ENCODE measurements at places on chromosomes 6 and 20. TPM values are rescaled to one million over a fixed set of nuclear protein-coding genes. Genes with fewer than 3 reads are reported as not detected.

DNA sequence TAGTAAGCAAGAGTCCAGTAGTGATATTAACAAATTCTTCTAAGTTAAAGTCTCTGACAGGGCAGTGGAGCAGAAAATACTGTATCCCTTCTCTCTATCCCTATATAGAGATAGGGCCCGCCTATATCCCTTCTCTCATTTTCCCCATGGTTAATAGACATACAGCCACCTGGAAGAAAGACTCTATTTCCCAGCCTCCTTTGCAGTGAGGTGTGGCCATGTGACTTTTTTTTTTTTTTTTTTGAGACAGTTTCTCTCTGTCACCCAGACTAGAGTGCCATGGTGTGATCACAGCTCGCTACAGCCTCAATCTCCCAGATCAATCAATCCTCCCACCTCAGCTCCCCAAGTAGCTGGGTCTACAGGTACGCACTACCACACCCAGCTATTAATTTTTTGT lies 16.7 kb upstream of the CDK5RAP1 start:
- DNase-seq, result no peak

DNA sequence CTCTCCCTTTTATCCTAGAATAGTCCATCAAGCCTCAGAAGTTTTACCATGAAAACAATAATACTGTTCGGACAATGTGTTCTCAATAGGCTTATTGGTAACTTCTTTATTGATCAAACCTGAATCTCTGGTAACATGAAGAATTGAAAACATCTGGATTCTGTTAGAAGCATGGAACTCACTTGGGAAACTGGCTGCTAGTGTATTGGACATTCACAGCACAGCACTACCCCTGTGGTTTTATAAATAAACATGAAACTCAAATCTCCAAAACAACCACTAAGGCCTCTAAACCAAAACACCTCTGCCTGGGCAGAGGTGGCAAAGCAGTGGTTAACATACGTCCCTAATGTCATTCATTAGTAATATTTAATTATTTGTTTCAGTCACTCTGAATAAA lies 157.6 kb upstream of the KCNQ5 start:
- no peak for DNase-seq

DNA sequence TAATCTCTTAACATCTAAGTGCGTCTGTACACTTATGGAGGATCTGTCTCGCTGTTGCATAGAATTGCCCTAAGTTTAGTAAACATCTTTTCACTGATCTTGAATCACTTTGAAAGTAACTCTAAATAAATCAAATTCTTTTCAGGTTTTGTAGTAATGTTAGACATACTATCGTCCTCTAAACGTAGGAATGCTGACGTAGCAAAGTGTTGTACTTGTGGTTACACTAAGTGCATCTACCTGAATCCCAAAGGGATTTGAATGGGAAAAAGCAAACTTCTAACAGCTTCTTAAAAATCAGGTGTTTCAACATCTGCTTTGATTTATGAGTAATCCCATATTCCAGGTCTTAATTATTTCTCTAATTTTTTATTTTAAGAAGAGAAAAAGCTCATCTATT lies 49.8 kb downstream of the MAP7 start:
- no peak for DNase-seq

DNA sequence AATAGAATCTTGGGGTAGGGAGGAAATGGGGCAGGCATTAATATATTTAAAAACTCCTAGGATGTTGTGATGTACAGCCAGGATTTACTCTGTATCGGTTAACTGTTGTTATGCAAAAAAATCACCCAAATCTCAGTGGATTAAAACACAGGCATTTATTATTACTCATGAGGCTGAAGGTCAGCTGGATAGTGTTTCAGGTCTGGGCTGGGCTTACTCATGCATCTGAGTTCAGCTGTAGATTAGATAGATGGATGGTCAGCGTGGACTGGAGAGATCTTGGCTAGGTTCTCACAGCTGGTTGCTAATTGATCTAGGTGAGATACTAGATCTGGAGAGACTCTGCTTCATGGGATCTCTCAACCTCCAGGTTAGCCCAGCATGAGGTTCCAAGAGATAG lies 131.4 kb downstream of the BTBD3 start:
- no peak for DNase-seq

DNA sequence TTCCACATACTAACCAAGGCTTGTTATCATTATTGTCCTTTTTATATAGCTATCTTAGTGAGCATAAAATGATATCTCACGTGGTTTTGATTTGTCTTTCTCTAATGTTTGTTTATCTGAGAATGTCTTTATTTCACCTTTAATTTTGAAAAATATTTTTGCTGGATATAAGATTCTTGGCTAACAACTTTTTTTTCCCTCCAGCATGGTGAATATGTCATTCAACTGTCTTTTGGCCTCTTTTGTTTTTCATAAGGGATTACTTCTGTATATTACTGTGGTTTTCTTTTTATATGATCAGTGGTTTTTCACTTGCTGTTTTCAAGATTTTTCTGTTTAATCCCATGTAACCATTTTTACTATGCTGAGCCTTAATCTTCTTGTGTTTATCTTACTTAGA lies 141.0 kb downstream of the GRM1 start:
- DNase-seq, result no peak

DNA sequence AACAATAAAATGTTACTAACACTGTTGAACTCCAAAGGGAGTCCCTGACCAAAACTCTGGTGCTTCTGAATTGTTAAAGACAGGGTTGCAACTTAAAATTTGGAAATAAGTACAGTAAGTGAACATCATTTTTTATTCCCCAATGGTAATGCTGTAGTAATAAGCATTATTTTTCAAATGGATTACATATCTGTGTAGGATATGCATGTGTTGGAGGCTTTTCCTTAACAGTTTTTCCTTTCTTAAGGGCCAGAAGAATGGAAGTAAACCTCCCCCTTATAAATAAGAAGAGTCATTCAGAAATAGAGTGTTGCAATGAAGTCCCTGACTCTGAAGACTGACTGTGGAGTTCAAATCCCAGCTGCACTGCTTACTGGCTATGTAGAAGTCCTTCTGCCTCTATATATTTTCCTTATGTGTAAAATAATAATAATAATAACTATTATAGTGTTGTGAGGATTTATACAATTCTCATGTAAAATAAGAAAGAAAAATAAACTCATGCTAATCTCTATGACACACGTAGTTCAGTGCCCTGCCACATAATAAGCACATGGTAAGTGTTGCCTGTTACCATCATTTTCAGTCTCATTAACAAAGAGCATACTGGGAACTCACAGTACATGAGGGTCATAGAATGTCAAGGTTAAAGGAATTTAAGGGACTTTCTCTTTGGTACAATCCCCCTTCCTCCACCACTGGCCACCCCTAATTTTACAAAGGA lies 129.8 kb upstream of the SMLR1 start:
- DNase-seq, result no peak

DNA sequence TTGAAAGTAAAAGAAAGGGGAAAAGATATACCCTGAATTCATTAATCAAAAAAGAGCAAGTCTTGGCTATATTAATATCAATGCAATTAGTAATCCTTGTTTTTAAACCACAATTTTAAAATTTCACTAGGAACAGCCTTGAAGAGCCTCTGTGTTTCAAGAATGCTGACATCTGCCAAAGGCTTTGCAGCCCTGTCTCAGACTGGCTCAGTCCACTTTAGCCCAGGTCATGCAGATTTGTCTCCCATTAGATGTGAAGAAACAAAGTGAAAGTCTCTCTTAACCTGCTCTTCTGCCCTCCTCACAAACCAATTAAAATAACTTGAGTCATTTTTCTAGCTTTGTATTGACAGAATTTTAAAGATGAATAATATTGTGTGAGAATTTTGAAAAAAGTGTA lies 102.7 kb upstream of the CARMIL1 start:
- no peak for DNase-seq

- no peak for DNase-seq
Observed at GRCh38 chr6:163290545-163291274, 123.8 kb upstream of the QKI start.

- peak; percentile 72 for DNase-seq
Observed at GRCh38 chr20:2469991-2470422, 582 bp downstream of the SNRPB start.

DNA sequence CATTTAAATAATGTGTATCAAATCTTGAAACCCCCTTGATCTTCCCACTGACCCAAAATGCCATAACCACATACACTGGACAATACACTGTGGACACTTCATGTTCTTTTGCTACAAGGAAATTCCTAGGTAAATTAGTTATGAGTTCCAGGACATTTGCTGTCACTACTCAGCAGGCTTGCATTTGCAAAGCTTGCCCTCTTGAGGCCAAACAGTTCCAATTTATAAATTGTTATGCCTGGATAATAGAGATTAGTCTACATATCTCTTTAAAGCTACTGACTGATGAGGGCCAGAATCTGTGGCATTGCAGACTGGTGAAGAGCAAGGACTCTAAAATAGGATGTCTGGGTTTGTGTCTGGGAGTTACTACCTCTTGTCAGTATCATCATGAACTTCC lies 17.4 kb upstream of the RAB32 start:
- DNase-seq, result no peak

DNA sequence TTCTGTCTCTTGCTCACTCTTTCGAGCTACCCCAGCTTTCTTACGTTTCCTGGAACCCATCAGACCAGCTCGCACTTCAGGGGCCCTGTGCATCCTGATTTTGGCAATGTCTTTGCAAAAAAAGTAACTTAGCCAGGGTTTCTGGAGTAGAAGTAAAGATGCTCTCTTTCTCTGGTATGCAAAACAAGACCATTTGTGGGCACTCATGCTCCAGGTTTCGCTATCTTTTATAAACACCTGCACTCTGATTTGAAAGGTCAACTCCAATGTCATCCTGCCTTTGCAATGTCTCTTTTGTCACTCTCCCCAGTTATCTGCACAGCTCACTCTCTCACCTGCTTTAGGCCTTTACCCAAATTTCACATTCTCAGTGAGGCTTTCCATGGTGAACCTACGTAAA lies 869.1 kb downstream of the QKI start:
- DNase-seq, result no peak

GRCh38 chr20:23298155-23298554 lies 52.4 kb upstream of the NXT1 start:
- no peak for DNase-seq

DNA sequence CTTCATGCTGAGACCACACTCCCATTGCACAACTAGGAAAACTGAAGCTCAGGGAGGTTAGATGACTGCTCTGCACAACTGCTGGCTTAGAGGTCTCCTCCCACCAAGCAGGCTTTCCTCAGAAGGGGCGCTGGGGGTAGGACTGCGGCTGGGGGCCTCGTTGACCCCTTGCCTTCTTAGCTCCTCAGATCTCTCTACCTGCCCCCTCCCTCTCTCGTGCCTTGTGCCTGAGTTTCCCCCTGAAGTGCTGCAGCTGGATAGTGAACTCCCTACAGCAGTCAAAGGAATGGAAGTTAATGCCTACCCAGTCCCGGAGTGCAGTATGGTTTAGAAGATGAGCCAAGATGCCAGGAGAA lies 149.8 kb downstream of the GRM4 start:
- DNase-seq, result no peak

DNA sequence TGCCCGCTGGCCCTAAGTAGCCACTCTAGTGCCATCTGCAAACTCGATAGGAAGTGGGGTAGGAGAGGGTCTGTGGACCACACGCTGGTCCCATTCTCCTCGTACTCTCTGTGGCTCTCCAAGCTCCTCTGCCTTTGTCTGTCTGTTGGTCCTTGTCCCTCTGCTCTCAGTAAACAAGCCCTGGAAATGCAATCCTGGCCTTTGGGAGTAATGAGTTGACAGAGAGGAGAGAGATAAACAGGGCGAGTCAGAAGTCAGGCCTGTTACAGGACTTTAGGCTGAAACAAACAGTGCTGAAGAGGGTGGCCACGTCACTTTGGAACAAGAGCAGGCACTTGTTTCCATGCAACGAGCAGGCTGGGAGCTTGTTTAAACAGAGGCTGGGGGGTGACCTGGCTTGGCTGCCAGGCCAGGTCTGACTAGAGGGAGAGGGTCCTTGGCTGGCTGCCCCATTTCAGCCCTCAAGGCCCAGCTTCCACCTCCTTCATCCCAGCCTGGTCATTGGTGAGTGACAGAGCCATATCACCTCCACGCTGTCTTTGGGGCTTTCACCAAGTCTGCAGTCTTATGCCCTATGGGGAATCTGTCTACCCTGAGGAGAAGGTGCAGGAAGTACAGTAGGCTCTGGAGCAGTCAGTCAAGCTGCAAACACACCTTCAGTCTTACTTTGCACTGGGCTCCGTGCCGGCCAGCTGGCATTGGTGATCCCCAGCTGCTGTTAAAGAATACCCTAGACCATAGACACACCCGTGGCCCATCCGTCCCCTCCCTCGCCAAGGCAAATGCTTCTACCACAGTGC lies 22.6 kb downstream of the FOXP4 start:
- no peak for DNase-seq

DNA sequence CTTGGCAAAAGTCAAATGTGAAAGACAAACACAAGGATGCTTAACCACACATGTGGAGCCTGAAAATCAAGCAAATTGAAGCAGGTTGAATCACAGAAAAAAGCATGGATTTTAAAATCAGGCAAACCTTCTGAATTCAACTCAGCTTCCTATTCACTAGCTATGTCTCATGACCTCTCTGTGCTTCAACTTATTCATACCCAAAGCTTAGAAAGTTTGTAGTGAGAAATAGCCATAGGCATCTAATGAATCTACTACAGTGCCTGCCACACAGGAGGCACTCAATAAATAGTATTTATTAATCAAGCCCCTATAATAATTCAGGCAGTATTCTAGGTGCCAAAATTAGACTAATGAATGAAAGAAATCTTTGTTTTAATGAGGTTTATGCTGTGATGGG lies 112.2 kb upstream of the TNFAIP3 start:
- DNase-seq, result no peak

- no peak for DNase-seq
Observed at GRCh38 chr6:125612345-125612846, 137.0 kb upstream of the HEY2 start.

DNA sequence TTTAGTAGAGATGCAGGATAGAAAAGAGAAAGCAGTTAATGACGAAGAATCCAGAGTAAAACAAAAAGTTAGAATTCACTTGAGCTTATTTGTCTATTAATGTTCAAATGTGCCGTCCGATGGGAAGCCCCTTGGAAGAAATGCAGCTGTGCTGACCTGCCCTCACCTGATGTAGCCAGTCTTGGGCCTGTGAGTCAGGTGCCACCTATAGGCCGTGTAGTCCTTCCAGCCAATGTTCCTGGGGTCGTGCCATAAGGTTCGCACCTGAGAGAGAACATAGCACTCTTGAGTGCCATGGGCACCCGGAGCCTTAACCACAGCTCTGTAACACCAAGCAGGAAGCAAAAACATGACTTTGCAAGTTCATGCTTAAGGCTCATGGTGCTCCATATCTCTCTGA lies 32.4 kb downstream of the THBS2 start:
- peak; percentile 1 for DNase-seq

- peak; percentile 18 for DNase-seq
Observed at GRCh38 chr20:37385659-37386504, 39.9 kb downstream of the SRC start.

Gene C6orf141
- polyA plus RNA-seq, result not detected

Gene BNIP5
- polyA plus RNA-seq, result not detected

Gene CFAP206
- polyA plus RNA-seq, result 0.46 TPM

Gene HSPA12B
- polyA plus RNA-seq, result 0.46 TPM

Gene NMBR
- polyA plus RNA-seq, result not detected

Gene GNRH2
- 0.31 TPM for polyA plus RNA-seq

Gene RIMS1
- 0.20 TPM for polyA plus RNA-seq

Gene THBD
- 0.13 TPM for polyA plus RNA-seq

Gene ADGRF1
- polyA plus RNA-seq, result not detected
